Muscle of leg (tissue), 16 donors: ENCODE measurements at places on chromosomes 5 and 9.

- no peak for DNase-seq
These were observed 56.1 kb downstream of the PCDH1 start for GRCh38 chr5:141822144-141822543.

DNA sequence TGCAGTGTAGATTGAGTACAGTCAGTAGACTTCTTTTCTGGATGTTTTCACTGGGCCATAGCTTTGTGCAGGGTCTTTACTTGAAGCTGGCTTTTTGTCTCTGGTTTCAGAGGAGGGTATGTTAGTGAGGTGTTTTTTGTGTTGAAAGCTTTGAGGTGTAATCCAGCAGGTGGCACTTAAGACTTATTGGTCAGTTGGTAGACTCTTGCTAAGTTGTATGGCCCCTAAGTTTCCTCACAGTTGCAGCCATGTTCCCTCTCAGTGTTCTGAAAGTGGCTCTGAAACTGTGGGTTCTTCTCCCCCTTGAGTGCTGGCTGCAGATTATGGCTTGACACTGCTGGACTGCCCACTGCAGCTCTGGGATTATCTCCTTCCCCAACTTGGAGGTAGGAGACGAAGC lies 55.7 kb upstream of the SLC44A1 start:
- no peak for DNase-seq

- peak; percentile 79 for DNase-seq
These were observed 453.5 kb downstream of the RAB3C start for GRCh38 chr5:59036274-59036961.

DNA sequence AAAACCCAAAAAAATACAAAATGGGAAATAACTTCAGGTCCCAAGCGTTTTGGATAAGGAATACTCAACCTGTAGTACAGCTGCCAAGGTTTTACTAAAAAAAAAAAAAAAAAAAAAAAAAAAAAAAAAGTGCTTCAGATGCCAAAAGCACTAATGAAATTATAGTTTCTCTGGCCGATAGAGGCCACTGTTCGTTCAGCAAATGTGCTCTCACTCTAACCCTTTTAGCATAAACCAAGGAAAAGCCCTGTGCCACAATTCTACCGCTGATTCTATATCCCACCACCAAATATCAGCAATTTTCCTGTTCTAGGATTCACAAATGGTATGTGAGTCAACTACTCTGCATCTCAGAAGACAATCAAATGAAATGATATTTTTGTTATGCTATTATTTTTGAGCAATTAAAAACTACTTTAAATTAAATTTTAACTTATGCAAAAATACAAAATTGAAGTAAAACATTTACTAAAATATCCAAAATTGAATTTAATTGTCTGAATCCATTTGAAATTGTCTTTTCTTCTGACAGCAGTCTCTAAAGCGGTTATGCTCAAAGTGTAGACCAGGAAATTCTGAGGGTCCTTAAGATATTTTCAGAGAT lies 79.8 kb downstream of the RICTOR start:
- peak; percentile 73 for DNase-seq

DNA sequence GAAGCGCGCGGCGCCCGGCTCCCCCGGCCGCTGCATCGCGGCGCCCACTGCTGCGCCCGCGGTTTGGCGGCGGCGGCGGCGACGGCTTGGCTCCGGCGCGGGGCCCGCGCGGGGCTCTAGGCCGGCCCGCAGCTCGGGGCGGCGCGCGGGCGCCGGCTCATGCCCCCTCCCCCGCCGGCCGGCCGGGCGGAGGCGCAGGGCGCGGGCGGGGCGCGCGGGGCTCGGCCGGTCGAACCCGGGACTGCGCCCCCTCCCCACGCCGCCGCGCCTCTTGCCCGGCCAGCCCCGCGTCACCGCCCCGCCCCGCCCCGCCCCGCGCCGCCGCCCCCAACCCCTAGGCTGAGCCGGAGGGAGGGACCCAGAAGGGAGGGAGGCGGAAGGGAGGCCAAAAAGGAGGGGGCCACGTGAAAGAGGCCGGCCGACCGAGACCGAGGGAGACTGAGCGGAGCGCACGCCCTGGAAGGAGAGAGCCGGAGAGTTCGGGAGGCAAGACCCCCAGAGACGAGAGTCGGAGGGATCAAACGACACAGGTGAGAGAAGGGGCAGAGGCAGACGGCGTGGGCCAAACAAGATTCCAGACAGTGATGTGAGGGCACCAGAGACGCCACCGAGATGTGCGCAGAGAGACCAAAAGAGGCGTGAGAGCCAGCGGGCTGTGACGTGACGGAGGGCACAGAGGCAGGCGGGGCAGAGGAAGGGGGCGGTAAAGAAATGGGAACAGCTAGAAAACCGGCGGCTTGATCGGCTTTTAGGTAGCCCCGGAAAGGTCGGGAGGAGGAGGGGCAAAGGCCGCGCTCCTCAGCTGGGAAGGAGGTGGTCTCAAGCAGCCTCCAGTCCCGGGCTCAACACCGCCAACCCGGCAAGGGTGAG lies at the start of gene BARX1:
Gene BARX1, minus strand, starts transcription at position 245 of the 870 bp plus-strand sequence. Its CDS starts 209 bp downstream, at position 36.
- no peak for DNase-seq
